ENCODE measurements at places on chromosomes 1 and 21.

- DNase-seq: no peak
These were observed 21.3 kb upstream of the MNDA start for GRCh38 chr1:158809862-158810261.

DNA sequence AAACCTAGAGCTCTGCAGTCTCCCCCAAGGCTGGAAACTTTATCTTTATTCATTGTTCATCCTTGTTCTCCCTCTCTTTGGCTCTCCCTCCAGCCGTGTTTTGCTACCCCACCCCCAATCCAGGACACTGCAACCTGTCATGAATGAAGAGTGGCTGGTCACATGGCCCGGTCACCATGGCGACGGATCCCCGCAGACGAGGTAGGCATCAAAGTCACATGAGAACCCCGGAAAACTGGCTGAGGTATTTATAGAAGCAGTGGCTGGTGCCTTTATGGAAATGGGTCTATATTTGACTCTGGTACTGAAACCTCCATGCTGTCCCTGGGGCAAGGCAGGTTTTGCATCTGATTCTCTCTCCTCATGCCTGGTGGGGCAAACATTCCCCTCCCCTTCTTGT lies 13.4 kb upstream of the SLC6A17 start:
- DNase-seq: no peak

- DNase-seq: no peak
These were observed 15.4 kb downstream of the LMNA start for GRCh38 chr1:156129687-156130577.

DNA sequence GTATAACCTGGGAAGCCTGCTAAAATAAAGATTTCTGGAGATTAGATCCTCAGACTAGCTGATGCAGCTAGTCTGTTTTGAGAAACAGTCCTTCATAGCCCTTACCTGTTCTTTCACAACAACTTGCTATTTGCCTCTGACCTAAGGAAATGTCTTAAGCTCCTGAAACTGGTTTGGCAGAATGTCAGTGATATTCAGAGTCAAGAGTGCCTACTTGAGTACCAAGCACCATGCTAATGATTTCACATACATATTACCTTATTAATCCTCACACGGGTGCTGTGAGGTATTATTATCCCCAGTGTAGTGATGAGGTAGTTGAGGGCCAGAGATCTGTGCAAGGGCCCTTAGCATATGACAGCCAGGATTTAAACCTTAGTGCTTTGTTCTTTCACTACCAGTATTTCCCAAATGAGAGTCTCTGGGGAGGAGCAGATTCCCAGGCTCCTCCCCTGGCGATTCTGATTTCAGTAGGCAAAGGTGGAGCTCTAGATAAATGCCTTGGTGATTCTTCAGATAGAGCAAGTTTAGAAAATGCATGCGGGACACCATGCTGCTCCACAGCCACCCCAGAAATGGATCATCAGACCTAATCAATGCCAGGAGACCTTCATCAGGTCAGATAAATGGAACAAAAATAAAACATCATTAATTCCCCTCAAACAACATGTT lies 47.4 kb upstream of the WNT2B start:
- no peak for DNase-seq

DNA sequence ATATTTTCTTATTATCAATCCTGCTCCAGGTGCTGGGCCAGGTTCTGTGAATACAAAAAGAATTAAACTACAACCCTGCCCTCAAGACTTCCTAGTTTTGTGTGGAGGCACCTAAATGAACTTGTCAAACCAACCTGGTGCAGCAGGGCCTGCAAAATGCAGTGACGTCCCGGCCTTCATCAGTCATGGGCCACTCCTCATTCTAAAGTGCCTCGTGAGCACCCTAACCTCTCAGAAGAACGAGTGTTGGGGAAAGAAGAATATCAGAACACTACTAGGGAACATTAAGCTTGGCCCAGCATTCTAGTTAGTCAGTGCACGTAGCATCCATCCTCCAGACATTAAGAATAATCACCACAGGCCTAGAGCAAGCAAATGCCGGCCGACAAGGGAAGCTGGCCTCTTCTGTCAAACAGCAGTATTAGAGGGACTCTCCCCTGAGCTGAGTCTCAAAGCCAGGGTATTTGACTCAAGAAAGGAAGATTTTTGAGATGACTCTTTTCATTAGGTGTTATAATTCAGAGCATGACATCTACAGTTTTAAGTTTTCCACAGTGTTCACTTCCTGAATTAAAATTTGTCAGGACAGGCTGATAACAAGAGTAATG lies 137.9 kb downstream of the SLC45A1 start:
- no peak for DNase-seq

- no peak for DNase-seq
These were observed 4.2 kb downstream of the FMO1 start for GRCh38 chr1:171252482-171252881.

- DNase-seq: no peak
These were observed 42.7 kb downstream of the L1TD1 start for GRCh38 chr1:62237361-62237760.

DNA sequence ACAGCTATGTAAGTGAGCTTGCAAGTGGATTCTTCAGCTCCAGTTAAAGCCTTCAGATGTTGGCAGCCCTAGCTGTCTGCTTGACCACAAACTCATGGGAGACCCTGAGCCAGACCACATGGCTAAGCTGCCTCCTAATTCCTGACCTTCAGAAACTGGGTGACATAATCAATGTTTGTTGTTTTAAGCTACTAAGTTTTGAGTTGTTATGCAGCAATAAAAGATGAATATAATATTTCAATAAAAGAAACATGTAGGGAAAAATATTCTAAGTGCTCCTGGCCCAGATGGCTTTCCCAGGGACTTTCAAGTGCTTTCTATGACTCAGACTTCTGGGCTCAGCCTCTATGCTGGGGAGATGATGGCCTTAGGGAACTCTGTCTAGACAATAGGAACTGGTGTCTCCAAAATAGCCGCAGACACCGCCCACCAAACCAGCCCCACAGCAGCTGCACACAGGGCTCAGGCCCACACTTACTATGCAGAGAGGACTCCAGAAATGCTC lies 20.3 kb upstream of the AZIN2 start:
- no peak for DNase-seq

- DNase-seq: no peak
These were observed 174.2 kb downstream of the RUNX1 start for GRCh38 chr21:34874684-34875513.

GRCh38 chr1:183089025-183089639 lies 65.9 kb downstream of the LAMC1 start:
- no peak for DNase-seq
